GM23248 (cell line): ENCODE measurements at places on chromosomes 4 and X. TPM values are rescaled to one million over a fixed set of nuclear protein-coding genes. Genes with fewer than 3 reads are reported as not detected.

- peak; percentile 7 for DNase-seq
- no peak overlapping the region for H3K27ac ChIP-seq
- peaks cover 11% of the 10 kb centered on the region for H3K4me1 ChIP-seq
- H3K27me3 ChIP-seq = no peaks in the 10 kb centered on the region
- no peak overlapping the region for H3K4me3 ChIP-seq
- H3K36me3 ChIP-seq = no peaks in the 10 kb centered on the region
These were observed 79.2 kb upstream of the BOD1L1 start for GRCh38 chr4:13706716-13707115.

DNA sequence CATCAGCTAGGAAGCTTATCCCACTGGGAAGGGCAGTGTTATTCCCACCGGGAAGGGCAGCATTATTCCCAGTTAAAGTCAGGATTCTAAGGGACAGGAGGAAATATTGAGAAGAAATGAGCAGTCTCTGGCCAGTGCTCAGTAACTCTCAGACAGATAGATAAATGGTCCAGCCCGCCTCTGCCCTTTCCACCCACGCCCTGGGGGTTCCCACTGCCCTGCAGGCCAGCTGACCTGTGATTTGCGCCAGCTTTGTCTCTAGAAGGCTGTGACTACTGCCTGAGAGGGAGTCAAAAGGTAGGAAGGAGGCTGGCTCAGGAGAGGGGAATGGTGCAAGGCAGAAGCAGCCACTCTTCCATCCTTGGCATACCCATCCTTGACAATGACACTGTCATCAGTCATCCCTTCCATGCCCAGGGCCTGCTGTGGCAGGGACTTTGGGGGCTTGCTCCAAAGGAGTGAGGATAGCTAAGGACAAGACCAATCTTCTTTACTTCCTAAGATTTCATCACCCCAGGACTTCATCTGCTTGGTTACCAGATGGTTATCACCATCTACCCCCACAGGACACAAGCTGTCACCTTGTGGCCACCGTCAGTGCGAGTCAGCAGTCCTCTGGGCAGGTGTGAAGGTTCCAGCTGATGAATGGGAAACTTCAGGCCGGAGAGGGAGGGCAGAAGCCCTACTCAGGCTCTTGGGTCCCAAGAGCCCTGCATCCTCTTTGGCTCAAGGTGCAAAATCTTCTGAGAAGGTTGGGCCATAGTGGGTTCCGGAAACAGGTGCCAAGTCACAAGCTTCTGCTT lies 49.5 kb downstream of the SEPSECS start:
- H3K27ac ChIP-seq = no peak overlapping the region
- no peaks in the 10 kb centered on the region for H3K36me3 ChIP-seq
- H3K4me3 ChIP-seq = no peak overlapping the region
- DNase-seq = no peak
- H3K27me3 ChIP-seq = peaks cover 17% of the 10 kb centered on the region

DNA sequence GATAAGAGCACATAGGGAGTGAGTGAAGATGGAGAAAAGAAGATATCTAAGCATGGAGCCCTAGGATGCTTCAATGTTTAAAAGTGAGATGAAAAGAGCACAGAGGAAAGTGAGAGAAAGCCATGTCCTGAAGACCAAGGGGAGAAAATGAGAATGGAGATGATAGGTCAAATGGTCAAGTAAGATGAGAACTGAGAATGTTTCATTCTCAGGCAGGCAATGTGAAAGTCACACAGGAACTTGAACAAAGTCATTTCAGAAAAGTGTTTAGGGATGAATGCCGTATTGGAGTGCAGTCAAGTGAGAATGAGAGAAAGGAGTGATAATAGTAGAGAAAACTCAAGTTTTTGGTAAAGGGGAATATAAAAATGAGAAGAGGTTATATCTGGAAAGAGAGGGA lies 148.7 kb upstream of the PTCHD1 start:
- DNase-seq = no peak
- no peaks in the 10 kb centered on the region for H3K36me3 ChIP-seq
- no peaks in the 10 kb centered on the region for H3K27me3 ChIP-seq

DNA sequence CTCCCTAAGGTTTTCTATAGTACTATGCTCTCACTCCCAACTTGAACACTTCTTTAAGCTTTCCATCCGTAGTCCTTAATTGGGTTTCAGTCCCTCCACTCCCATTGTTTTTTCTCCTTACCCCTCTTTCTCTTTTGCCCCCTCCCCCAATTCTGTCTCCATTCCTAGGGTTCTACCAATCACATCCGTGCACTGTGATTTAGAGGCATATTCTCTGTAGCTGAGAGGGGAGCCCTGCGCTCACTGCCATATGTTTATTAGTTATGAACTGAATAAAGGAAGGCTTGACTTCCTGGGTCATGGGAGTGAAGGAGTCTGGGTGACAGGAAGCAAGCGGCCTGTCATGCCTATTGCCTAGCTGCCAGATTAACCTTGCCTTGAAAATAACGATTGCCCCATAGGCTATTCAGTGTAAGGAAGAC lies 471 bp downstream of the MCTS1 start:
- H3K4me1 ChIP-seq = peaks cover 10% of the 10 kb centered on the region
- H3K36me3 ChIP-seq = no peaks in the 10 kb centered on the region; the same call in 1 of the 2 replicates
- H3K27ac ChIP-seq = peak overlapping the region; percentile 99
- H3K27me3 ChIP-seq = no peaks in the 10 kb centered on the region
- peak; percentile 66 for DNase-seq

- no peak overlapping the region for H3K4me3 ChIP-seq
- peak overlapping the region; percentile 88 for H3K27ac ChIP-seq
- DNase-seq = peak; percentile 78
- H3K36me3 ChIP-seq = no peaks in the 10 kb centered on the region
- H3K27me3 ChIP-seq = no peaks in the 10 kb centered on the region
These were observed 289.3 kb downstream of the BCOR start for GRCh38 chrX:39808471-39808917.

GRCh38 chrX:12890467-12890866 lies 16.0 kb upstream of the TLR8 start:
- no peak for DNase-seq
- no peaks in the 10 kb centered on the region for H3K27me3 ChIP-seq
- H3K4me1 ChIP-seq = no peaks in the 10 kb centered on the region
- no peaks in the 10 kb centered on the region for H3K36me3 ChIP-seq

DNA sequence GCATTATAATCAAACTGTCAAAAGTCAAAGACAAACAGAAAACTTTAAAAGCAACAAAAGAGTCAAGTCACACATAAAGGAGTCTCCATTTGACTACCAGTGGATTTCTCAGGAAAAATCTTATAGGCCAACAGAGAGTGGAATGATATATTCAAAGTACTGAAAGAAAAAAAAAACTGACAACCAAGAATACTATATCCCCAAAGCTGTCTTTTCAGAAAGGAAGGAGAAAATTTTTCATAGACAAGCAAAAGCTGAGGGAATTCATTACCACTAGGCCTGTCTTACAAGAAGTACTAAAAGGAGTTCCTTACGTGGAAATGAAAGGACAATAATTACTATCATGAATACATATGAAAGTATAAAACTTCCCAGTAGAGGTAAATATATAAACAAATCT lies 39.0 kb downstream of the SLC10A7 start:
- no peaks in the 10 kb centered on the region for H3K27me3 ChIP-seq
- H3K36me3 ChIP-seq = no peaks in the 10 kb centered on the region
- H3K27ac ChIP-seq = no peak overlapping the region
- H3K4me3 ChIP-seq = no peak overlapping the region
- DNase-seq = no peak
- no peaks in the 10 kb centered on the region for H3K4me1 ChIP-seq

DNA sequence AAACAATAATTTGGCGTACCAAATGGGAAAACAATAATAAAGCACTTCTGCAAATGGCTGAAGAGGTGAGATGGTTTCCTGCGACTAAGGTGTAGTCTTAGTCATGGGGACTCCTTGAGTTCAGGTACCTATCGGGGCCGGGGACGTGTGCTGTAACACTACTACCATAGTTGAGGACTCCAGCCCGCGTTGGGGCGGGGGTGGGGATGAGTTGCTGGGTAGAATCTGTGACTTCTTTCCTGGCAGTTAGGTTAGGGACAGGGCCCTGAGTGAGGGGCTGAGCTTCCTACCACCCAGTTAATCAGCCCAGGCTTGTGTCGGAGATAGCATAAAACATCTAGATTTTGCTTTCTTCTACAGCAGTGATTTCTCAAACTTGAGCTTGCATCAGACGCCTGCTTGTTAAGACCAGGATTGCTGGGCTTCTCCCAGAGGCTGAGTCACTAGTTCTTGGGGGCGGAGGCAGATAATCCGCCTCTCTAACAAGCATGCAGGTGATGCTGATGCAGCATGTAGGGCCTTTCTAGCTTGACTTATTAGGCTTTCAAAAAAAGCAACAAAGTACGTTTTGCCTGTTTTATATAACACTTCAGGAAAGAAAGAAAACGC lies 30.2 kb downstream of the RBBP7 start:
- peak overlapping the region; percentile 91 for H3K27ac ChIP-seq
- H3K36me3 ChIP-seq = 0 out of 2 replicates have a peak, but pooled peaks cover 4% of the 10 kb centered on the region
- no peak overlapping the region for H3K4me3 ChIP-seq
- no peaks in the 10 kb centered on the region for H3K27me3 ChIP-seq
- H3K4me1 ChIP-seq = peaks cover 43% of the 10 kb centered on the region

DNA sequence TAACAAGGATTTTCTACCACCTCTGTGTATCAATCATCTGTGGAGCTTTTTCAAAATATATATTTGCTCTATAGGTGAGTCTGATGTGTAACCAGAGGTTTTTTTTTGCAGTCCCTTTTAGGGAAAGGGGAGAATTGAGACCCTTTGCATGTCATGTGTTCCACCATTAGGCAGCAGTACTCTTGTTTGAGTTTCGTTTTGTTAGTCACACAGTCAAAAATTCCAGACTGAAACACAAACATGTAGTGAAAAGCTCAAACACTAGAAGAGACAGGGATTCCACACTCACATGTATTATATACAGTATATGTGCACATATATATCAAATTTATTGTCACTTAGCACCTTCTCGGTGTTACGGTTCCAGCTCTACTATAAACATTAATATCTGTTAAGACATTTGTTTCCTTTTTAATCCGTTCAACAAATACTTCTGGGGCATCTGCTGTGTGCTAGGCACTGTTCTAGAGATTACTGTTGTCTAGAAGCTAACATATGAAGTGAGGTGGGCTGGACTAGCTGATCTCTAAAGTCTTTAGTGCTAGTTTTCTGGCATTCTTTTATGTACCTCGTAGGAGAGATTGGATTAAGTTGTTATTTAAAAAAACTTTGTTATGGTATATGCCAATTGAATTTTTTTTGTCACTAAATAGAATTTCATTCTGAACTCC lies 5.5 kb downstream of the USP9X start:
- peak overlapping the region; percentile 31 for H3K4me3 ChIP-seq
- no peaks in the 10 kb centered on the region for H3K27me3 ChIP-seq
- H3K27ac ChIP-seq = peak overlapping the region; percentile 18; the same call in 1 of the 2 replicates
- H3K4me1 ChIP-seq = peaks cover 21% of the 10 kb centered on the region
- DNase-seq = peak; percentile 47

COL4A6 gene
- total RNA-seq = under 0.01 TPM in 1 of 2 replicates, not detected in the other

CXCL6 gene
- 8.1 and 13.5 TPM in 2 replicates for total RNA-seq

GRIA3 gene
- total RNA-seq = 36.0 TPM in 2 replicates

CCNG2 gene
- 34.0 and 40.0 TPM in 2 replicates for total RNA-seq

MAGEA2 gene
- not detected in 2 replicates for total RNA-seq

NXF2B gene
- not detected in 2 replicates for total RNA-seq

GPR173 gene
- 0.86 and 2.7 TPM in 2 replicates for total RNA-seq

BCLAF3 gene
- total RNA-seq = 4.8 and 10.4 TPM in 2 replicates

AFM gene
- not detected in 2 replicates for total RNA-seq
